H54 (cell line): ENCODE measurements at places on chromosomes 16 and 17.

GRCh38 chr16:61820398-61820797 lies 215.8 kb downstream of the CDH8 start:
- DNase-seq = no peak

DNA sequence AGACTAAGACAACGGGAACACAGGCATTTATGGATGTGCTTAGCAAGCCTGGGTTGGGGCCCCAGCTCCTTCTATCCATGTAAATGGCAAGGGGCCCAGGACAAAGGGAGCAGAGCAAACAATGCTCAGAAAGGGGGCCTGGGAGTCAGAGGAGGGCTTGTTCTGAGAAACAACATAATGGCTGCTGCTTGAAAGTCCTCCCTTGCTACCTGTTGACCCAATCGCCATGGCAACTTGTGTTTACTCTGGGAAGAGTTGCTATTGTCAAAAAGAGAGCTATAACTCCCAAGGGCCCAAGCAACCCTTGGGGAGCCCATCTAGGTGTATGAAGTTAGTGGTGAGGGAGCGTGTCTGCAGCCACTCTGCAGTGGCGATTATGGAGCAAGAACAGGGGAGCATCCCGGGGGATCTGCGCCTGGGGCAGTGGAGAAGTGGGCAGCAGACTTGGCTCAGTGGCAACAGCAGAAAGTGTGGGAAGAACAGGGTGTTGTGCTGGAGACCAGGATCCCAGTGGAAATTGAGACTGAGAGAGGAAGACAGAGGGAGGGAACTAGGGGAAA lies 118.7 kb upstream of the NLRP1 start:
- no peak for DNase-seq

DNA sequence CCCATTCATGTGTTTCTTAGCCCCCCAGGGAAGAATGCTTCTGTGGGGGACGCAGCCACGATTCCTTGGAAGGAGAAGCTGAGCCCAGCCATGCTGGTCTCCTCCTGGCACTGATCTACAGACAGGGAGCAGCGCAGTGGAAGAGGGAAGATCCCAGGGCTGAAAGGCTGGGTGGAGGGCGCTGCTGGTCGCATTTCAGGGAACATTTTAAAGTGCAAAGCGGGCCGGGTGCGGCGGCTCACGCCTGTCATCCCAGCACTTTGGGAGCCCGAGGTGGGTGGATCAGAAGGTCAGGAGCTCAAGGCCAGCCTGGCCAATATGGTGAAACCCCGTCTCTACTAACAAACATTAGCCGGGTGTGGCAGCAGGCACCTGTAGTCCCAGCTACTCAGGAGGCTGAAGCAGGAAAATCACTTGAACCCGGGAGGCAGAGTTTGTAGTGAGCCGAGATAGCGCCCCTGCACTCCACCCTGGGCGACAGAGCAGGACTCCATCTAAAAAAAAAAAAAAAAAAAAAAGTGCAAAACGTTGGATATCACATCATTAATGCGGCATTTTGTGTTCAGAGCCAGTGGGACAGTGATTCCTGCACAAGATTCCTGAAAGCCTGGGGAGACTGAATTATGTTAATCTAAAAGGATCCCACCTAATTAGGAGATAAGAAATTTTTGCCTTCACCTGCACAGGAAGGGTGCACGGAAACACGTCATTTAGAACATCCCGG lies 558 bp upstream of the CHMP6 start:
- no peak for DNase-seq

DNA sequence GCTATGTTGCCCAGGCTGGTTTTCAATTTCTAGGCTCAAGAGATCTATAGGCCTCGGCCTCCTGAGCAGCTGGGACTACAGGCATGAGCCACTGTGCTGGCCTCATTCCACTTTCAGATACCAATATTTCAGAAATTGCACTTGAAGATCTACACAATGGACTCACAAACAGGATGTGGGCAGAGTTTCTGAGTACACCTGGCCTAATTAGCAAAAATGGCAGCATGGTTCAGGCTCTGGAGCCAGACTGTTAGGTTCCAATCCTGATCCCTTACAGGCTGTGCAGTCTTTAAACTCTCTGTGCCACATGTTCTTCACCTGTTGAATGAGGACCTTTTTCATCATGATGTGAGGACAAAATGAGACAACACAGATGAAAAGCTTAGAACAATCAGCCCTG lies 32.2 kb downstream of the RNF157 start:
- DNase-seq = no peak

DNA sequence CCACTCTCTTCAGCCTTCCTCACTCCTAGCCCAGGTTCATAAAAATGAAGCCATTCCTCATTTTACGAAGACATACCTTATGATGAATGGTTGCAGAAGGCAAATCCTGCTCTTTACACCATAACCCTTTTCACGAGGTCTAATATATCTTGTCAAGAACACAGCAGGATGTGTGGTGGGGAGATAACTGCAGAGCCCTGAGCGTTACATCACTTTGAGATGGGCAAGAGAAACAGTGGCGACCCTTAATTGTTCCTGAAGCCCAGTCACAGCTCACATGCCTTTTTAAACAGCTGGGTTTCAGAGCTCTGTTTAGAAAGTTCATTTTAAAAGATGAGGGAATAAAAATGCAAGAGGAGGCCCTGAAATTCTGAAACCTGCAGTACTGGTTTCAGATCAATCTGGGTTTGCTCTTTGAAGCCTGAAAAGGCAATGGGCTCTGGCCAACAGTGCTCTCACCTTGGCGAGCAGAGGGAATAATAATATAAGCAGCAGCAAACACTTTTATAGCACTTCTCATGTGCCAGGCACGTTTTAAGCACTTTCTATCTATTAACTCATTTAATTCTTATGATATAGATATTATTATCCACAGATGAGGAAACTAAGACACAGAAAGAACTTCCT lies 2.9 kb downstream of the FAM117A start:
- DNase-seq = no peak

DNA sequence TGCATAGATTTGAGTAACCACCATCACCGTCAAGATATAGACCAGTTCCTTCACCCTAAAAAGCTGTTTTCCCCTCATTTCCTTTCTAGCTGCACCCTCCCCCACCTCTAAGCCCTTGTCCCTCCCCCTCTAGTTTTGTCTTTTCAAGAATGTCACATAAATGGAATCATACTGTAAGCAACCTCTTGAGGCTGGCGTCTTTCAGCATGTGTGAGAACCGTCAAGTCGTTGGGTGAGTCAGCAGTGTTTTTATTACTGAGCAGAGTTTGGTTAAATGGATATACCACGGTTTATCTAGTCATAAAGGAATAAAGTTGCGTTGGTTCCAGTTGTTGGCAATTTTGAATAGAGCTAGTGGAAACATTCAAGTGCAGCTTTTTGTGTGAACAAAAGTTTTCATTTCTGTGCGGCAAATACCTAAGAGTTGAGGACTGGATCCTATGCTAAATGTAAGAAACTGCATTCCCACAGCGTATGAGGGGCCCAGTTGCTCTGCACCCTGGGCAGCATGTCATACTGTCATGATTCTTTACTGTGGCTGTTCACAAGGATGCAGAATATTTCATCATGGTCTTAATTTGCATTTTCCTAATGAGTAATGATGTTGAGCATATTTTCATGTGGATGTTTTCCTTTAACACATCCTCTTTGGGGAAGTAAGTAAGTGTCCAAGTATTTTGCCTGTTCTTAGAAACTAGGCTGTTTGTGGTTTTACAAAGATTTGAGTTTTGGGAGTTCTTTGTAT lies 264.3 kb downstream of the CPPED1 start:
- no peak for DNase-seq

DNA sequence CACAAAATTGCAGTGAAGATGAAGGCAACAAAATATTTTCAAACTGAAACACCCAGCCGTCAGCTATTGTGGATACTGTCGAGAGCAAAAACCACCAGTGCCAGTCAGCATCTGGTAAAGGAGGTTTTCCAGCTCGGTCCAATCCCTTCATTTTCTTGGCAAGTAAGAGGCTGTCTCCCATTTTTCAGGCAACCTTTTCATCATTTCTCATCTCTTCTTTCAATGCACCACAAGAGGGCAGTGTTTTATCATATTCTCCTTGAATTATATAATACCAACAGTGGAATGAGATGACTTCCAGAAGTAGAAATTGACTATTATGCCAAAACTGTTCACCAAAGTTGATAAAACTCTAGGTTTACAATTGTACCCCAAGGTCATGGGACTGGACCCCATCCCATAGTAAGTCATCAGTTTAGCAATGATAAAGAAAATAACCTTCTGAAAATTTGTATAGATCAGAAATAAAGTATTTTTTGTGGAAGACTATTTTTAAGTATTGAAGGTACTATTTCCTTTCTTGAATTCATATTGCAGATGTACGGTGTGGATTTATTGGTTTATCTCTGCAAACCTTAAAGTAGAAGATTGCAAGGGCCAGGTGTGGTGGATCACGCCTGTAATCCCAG lies 16.8 kb downstream of the NQO1 start:
- peak; percentile 28 for DNase-seq

DNA sequence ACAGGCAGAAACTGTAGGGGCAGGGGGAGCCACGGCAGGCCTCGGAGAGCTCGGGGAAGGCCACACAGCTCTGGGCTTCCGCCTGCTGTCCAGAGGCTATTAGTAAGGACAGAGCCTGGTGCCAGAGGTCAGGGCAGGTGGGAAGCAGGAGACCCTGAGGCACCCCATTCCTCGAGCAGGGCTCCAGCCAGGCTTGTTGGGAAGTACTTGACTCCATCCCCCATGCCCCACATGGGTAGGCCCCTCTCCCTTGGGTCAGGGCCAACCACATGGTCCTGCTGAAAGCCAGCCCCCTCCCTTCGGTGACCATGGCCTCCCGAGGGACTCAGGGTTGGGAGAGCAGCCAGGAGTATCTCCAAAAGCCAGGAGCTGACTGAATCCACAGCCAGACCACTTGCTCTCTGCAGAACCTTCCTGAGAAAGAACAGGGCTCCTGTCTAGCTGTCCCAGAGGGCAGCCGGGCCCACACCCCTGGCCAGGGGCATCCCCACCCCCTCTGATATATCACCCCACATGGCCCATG lies 17.4 kb upstream of the MPRIP start:
- DNase-seq = no peak

GRCh38 chr17:48102798-48103715 lies 1.8 kb upstream of the CBX1 start:
- no peak for DNase-seq

DNA sequence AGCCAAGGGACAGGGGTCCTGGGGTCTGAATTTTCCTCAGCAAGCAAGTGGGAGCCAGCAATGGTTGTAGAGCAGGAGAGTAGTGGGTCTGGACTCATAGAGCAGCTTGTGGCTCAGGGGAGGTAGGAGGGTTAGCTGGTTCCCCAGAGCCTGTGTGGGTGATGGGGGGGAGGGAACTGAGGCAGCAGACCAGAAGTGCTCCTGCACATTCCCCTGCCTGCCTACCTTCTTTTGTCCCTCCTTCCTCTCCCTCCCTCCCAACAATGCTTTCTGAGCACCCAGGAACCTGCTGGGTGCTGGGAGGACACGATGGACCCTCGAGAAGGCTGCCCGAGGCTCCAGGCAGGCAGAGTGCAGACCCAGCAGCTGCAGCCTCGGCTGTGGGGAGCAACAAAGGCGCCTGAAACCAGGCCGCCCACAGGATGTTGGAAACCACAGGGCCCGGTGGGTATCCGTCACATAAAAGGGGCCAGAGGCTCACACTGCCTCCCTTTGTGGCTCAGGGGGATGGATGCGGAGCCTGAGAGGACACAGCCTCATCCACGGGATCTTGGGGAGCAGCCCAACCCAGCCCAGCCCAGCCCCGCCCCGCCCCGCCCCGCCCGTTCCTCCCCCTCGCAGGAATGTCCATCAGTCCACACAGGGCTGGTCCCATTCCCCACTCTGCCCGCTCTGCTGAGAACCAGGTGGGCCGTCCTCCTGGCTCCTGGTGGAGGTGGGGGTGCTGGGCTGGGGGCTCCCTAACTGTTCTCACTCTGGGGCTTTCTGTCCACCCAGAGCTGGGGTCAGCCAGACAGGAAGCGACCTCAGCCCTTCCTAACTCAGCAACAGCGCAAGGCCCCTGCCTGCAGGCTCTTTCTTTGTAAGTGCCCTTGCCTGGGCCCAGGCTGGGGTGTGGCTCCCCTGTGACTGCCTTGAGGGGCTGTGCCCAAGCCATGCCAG lies 1.7 kb upstream of the NLRC3 start:
- peak; percentile 67 for DNase-seq

- DNase-seq = no peak
Measured at GRCh38 chr17:43598357-43599045, 52.4 kb upstream of the ETV4 start.

GRCh38 chr17:9999919-10000695 lies 95.0 kb upstream of the RCVRN start:
- DNase-seq = no peak

DNA sequence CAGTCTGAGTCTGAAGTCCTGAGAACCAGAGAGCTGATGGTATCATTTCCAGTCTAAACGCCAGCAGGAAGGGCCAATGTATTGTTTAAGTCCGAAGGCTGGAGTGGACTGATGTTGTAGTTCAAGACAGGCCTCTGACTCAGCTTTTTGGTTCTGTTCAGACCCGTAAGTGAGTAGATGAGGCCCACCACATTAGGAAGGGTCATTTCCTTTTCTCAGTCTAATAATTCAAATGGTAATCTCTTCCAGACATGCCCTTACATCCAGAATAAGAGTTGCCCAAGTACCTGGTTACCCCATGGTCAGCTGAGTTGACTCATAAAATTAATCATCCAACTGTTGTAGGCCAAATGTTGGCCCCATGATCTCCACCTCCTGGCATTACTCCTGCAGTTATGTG lies 442.6 kb upstream of the HSBP1 start:
- no peak for DNase-seq

DNA sequence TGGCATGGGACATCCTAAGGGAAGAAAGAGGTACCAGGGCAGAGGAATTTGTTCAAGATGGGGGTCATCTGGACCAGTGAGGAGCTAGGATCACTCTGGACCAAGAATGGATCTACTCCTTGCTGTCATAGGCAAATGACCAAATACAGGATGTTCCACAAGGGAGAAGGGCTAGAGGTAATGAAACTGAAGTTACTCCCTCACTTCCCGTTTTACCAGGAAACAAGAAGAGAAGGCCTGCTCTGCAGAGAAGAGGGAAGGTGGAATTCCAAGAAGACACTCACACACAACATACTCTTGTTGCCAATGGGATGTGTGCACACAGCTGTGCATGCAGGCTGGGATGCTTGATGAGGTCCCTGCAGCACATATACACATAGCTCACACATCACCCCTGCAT lies 38.6 kb downstream of the NEUROD2 start:
- DNase-seq = no peak

DNA sequence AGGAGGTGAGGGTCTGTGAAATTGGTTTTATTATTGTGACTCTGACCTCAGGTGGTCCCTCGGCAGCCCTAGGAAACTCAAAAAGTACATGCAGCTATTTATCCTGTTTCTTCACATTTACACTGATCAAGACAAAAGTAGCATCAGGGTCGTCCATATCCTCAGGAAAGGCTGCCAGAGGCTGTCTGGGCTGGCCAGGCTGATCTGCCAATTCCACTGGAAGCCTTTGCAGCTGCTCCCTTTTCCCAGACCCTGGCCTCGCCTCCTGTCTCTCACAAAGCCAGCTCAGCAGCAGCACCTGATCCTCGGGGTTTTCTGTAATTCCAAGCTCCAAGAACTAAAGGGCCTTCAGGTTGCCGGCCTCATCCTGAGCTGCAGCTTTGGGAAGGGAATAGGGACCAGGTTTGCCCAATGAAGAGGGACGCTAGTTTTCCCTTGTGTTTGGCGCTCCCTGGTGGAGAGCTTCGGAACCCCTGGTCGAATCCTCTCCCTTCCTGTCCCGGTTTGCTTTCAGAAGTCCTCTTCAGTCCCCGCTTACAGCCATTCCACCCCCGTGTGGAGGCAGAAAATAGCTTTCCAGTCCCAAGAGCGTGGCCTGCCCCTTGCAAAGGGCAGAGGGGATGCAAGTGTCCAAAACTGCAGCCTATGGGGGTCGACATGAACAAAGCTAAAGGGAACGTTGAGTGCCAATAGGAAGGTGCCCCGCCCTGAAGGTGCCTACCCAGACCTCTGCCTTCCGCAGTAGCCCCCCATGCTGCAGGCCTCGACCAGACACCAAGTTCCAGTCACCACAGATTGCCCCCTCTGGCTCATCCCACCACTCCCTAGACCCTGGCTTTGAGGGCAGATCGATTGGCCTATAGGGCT lies 13.4 kb downstream of the MFSD6L start:
- peak; percentile 46 for DNase-seq
